ENCODE measurements at places on chromosomes 7 and 10.

DNA sequence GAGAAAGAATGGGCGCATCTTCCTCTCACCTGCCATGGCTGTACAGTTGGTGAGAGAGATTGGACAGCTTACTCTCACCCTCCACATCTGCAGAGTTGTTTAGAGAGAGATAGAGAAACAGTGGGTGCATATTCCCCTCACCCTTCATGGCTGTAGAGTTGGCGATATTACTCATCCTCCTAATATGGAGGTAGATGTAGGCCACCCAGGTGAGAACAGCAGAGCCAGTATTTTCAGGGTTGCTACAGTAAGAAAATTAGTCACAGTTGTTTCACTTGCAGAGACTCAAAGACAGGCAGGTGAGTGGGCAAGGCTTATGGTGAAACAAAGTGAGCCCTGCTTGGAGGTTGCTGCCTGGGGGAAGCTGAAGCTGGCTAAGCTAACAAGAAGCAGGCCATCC, 65.0 kb upstream of the PFKP start:
- no peak for DNase-seq

GRCh38 chr10:93334901-93335327, 147.2 kb downstream of the MYOF start:
- DNase-seq, result peak; percentile 41

GRCh38 chr10:31678575-31679516, 249.8 kb downstream of the ARHGAP12 start:
- DNase-seq, result no peak

DNA sequence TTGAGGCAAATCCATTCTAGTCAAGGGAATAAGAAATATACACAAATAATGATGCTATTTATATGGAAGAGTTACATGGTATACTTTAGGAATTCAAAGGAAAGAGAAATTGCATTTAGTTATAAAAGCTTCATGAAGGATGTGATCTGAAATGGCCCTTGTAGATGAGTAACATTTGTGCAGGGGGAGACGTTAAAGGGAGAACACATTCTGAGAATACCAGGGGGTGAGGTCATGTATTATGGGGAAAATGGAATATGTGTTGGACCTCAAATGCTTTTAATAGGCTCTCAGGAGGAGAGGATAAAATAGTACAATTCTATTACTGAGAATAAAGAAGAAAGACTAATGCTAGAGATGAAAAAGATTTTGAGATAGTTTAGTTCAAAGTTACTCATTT, 122.5 kb upstream of the NOBOX start:
- DNase-seq, result no peak

GRCh38 chr7:98902523-98902922, 24.2 kb downstream of the TRRAP start:
- DNase-seq, result no peak

GRCh38 chr10:96395931-96396877, 37.4 kb upstream of the OPALIN start:
- DNase-seq, result peak; percentile 67

- peak; percentile 70 for DNase-seq
Measured at GRCh38 chr7:34991938-34992840, 45.1 kb downstream of the DPY19L1 start.

- peak; percentile 60 for DNase-seq
Measured at GRCh38 chr10:3785851-3786271, 852 bp upstream of the KLF6 start.

GRCh38 chr7:139332697-139333359, 8.3 kb upstream of the FMC1 start:
- DNase-seq, result no peak

DNA sequence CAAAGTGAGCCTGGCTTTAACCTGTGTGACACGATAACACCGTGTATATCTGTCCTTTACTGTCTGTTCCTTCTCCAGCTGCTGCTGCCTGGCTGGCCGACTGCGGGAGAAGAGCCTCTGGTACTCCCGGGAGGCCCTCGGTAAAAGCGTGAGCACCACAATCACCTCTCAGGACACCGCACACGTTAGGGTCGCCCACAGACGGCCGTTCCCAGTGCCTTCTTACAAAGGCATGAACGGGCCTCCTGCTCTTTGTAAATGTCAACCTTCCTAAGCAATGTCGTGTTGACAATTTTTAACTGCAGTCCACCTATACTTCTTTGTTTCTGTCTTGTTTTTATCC, 177.6 kb downstream of the DIP2C start:
- no peak for DNase-seq

DNA sequence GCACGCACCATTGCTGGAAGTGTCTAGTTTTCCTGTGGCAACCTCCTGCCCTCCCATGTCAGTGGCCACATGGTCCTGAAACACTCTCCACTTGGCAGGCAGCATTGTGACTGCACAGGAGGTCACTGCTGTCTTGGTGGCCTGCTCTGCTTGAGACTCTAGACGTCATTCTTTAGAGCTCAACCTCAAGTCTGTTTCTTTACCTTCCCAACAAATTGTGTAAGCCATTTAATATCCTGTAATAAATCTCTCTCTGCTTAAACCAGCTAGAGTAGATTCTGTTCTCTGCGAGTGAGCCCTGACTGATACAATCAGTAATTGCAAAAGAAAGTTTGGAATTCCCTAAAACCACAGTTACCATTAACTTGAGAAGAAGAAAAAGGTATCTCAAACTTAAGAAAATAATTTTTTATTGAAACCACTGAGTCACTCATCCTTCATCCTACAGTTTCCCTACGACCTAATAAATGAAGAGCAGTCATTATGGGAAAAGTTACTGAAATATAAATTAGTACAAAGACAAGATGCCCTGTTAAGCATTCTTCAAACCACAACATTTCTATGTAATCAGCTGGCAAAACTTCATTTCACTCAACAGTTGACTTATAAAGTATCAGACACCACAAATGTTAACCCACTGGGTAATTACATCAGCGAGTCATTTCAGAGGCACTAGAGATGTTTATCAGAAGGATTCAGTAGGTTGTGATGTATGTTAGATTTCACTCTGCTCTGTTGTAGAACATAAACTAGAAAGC, 18.0 kb downstream of the SLC25A13 start:
- DNase-seq, result peak; percentile 74

GRCh38 chr7:142501434-142501833, 243.6 kb upstream of the PRSS58 start:
- DNase-seq, result no peak

GRCh38 chr7:288671-289101, 1.3 kb upstream of the FOXL3 start:
- DNase-seq, result no peak

DNA sequence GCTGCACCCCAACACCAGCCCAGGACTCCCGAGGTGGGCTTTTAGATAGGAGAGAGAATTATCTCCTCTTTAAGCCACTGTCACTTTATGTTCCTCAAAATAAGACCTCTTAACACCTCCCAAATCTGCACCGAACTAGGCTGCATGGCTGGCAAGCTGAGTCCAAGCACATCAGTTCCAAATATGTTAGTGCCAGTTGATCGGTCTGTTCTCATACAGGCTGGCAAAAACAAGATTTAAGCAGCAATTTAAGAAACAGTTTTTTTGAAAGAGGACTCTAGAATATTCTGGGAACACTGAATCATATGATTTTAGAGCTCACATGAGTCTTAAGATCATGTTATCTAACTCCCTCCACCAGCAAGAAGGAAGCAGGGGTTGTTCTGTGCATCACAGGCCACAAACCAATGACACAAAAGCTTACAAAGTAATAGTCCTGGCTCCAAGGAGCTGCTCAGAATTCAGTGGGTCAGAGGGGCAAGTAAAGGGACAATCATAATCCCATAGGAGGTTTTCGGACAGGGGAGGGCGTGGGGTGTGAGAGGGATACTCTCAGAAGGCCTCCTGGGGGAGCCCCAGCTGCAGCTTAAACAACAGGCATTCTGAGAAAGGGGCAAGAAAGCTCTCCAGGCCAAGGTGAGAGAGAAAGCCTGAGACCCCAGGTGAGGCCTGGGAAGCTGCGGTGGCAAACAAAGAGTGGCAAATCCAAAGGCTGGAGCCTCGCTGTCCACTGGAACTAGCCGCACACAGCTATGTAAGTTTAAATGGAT, 7.1 kb downstream of the COBL start:
- DNase-seq, result no peak

All from IMR-90 (cell line).